ENCODE measurements at places on chromosomes 13 and 19.

DNA sequence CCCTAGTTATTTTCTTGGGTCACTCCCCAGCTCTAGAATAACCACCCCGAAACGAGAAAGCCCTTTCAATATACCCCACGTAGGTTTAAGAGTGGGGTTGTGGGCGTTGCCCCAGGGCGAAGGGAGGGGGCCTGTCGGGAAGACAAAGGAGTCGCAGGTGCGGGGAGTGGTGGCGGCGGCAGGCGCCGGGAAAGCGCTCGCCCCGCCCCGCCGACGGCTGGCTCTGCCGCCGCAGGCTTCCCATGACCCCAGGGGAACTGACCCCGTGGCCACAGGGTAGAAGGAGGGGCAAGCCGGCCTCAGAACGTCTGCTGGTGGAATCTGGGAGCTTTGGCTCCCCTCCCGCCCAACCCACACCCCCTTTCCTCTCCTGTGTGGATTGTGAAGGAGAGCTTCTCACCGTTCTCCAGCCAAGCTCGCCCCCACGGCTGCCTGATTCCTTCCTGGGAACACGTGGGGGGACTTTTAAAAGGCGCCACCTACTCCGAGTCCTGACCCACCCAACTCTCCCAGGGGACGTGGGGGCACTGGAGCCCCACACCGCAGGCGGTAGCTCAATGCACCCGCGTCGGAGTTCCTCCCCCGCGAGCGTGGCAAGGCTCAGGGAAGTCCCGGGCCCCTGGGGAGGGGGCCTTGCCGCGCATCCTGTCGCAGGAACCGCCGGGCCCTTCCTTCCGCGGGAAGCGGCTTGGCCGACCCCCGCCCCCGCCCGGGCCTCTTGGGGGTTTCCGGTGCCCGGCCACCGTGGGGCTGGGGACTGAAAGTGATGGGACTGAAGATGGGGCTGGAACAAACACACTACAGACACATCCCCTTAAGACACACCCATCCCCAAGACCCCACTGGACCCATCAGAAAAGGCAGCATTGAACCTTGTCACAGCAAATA lies 5.5 kb downstream of the IER2 start:
- peak; percentile 69 for DNase-seq

- DNase-seq, result peak; percentile 64
Measured at GRCh38 chr19:45187421-45188100, 9.0 kb downstream of the BLOC1S3 start.

DNA sequence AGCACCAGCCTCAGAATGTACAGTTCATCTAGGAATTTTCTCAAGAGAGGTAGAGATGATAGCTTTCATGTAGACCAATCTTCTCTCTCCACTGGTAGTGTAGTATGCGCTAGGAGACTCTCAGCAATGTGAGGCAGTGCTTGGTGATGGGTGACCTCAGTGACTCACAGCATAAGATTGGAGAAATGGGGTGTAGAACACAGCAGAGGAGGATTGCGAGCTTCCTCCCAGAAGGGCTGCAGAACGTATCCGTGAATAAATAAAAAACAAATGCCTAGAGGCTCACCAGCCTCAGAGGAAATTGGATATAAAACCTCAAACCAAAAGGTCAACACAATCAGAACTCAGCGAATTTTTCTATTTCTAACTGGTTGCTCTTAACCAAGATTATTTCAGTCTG lies 182.9 kb upstream of the RXFP2 start:
- DNase-seq, result no peak

DNA sequence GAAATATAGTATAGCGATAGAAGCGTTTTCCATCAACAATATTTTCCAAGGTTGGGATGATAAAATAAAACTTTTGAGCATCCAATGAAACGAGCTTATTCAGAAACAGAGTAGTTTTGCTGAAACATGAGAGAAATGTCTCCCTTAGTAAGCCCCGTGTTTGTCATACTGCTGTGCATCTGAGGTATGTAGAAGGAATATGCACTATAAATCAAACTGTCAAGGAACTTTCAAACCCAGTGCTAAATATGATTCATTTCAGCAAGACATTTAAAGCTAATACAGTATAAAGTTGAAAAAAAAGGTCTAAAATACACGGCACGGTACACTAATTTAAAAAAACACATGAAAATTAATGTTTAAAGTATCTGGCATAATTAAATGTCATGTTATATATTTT lies 546.2 kb downstream of the SLITRK5 start:
- no peak for DNase-seq

DNA sequence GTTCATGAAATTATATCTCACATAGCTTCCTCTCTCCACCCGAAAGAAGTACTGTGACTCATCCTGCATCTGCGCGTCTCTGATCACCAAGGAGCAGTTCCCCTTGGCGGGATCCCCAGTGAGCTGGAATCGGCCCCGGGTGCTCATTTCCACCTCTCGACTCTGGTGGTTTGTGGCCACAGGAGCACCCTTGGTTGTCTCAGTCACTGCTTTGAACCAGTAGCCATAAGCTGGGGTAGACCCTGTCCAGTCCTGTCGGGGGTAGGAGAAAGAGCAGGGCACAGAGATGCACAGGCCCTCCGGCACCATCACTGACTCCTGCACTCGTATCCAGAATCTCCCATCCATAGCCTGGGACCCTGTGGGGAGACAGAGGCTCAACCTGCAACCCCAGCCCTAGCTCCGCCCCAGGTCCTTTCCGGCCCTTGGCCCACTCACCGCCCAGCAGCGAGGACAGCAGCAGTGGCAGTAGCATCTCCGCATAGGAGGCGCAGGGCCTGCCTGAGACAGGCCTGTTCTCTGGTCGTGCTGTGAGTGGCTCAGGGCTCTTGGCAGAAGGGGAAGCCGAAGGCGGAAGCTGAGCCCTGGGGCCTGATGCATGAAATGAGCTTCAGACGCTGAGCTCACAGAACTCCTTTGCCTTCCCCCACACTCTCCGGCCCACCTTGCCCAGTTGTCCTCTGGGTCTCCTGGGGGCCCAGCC lies at the start of gene SIGLEC10:
SIGLEC10 (minus strand) TSS at position 536 of the 703 bp plus-strand sequence; CDS start at position 475, 61 bp downstream.
- no peak for DNase-seq

Measured in CD4-positive, alpha-beta T cell treated with Interleukin-15 for 4 hours (primary cell).